ENCODE measurements at places on chromosomes 11 and 22.

- no peak for DNase-seq
Observed at GRCh38 chr22:38735465-38736256, 20.1 kb downstream of the SUN2 start.

DNA sequence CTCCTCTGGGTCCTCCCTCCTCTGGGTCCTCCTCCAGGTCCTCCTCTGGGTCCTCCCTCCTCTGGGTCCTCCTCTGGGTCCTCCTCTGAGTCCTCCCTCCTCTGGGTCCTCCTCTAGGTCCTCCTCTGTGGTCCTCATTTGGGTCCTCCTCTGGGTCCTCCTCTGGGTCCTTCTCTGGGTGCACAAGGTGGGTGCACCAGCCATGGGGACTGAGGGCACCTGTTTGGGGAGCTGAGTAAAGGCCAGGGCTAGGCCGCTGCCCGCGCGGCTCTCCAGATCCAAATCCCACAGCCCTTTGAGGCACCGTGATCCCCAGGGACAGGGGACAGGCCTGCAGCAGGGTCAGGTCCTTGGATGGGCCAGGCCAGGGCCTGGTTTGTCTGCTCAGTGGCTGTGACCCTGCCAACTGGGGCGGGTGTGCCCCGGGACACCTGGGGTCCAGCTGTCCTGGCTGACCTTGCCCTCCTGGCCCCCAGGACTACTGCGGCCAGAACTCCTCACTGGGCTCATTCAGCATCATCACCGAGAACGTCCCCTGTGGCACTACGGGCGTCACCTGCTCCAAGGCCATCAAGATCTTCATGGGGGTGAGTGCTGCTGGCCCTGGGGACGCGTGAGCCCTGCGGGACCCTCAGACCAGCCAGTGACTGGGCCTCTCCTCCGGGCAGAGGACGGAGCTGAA lies 12.7 kb downstream of the MUC2 start:
- no peak for DNase-seq

DNA sequence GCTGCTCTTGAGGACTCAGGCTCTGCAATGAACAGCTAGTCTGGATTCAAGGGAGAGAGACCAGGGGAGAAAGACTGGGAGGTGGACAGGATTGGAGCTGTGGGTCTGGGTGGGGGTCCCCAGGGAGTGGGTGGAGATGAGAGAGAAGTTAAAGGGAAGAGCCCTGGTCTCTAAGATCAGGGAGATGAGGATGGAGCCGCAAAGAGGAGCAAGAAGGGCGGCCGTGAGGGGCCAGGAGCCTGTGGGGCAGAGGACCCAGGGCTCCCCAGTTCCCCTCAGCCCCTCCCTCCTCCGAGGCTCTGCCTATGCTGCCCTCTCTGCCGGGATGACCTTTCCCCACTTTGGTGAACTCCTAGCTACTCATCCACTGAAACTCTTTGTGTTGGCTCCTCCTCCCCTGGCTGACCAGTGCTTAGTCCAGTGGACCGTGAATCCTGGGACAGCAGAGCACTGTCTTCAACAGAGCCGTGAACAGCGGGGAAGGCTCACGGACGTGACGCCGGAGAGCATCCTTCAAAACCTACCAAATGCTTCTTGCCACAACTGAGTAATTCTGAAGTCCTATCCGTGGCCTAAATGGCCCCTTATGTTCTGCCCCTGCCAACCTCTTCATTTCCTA lies 16.4 kb upstream of the RFPL3 start:
- DNase-seq: no peak

GRCh38 chr22:26684168-26684567 lies 26.8 kb downstream of the MIAT start:
- DNase-seq: no peak

DNA sequence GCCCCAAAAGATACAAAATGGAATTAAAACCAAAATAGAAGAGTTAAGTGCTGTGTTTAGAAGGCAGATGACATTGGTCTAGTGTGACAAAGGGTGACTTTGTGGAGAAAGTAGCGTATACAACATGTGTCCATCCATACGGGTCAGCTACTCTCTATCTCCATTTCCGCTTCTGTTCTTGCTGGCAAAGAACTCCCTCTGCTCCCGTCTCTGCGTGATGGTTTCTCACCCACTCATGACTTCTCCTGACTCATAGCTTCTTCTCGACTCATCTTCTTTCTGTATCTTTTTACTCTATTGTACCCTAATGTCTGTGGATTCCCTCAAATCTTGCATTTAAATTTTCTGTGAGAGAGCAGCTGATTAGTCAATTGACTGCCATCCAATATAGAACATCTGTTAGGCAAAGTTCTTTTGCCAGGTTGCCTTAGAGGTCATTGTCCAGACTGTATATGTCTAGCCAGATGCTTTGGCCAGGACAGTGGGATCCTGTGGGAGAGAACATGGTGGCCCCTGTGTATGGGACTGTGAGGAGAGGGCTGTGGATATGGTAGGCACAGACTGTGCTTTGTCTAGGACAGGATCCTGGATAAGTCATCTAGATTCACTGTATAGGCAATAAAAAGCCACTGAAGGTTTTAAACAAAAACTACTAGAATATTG lies 28.4 kb downstream of the MMP13 start:
- no peak for DNase-seq

Data from fibroblast of lung (primary cell).